ENCODE measurements at places on chromosomes 1 and 21.
A peak's percentile ranks its signal among the peaks of the same experiment; 100 is the strongest.

DNA sequence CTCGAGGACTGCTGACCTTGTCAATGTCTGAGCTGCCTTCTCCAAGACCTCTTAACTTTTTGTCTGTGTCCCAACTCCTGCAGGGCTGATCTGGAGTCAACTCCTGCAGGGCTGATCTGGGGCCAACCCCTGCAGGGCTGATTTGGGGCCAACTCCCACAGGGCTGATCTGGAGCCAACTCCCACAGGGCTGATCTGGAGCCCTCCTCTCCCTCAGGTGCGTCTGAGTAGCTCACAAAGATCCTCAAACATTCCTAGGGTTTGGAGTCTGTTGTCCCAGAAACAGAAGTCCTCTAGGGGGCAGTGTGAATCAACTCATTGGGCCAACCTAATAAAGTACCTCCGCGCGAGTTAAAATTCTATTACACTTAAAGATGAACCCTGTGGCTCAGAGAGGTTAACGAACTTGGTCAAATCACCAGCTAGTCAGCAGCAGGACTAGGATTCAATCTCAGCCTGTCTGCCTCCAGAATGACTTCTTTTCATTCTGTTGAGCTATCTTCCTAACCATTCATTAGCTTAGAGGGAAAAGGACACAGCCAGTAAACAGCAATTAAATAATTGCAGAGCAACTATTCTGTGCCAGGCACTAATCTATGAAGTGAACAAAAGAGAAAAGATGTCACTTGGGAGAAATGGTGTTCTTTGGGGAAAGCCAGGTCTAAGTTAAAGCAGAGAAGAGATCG lies 17.2 kb upstream of the RLF start:
- no peak for DNase-seq
- no peak overlapping the region for H3K4me3 ChIP-seq
- H3K27ac ChIP-seq = no peak overlapping the region
- H3K36me3 ChIP-seq = no peaks in the 10 kb centered on the region
- no peaks in the 10 kb centered on the region for H3K4me1 ChIP-seq

GRCh38 chr1:27496604-27497155 lies 6.7 kb upstream of the WASF2 start:
- DNase-seq = no peak
- no peak overlapping the region for H3K4me3 ChIP-seq
- H3K27ac ChIP-seq = no peak overlapping the region
- H3K36me3 ChIP-seq = no peaks in the 10 kb centered on the region

DNA sequence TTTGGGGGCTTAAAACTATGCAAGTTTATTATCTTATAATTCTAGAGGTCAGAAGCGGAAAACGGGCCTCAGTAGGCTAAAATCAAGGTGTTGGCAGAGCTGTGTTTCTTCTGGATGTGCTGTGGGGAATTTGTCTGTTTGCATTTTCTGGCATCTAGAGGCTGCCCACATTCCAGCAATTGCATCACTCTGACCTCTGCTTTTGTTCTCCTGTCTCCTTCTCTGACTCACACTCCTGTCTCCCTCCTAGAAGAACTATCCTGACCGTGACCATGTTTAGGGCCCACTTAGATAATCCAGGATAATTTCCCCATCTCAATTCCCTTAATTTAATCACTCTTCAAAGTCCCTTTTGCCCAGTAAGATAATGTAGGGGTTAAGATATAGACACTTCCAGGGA lies 127.4 kb upstream of the DEPDC1 start:
- H3K27me3 ChIP-seq = no peaks in the 10 kb centered on the region
- H3K4me3 ChIP-seq = no peak overlapping the region
- no peaks in the 10 kb centered on the region for H3K36me3 ChIP-seq
- H3K4me1 ChIP-seq = peaks cover 3% of the 10 kb centered on the region
- DNase-seq = no peak

- H3K4me1 ChIP-seq = no peaks in the 10 kb centered on the region
- no peaks in the 10 kb centered on the region for H3K27me3 ChIP-seq
- no peak overlapping the region for H3K4me3 ChIP-seq
- no peaks in the 10 kb centered on the region for H3K36me3 ChIP-seq
- H3K27ac ChIP-seq = no peak overlapping the region
These were observed 87.3 kb upstream of the SMYD2 start for GRCh38 chr1:214193691-214194090.

DNA sequence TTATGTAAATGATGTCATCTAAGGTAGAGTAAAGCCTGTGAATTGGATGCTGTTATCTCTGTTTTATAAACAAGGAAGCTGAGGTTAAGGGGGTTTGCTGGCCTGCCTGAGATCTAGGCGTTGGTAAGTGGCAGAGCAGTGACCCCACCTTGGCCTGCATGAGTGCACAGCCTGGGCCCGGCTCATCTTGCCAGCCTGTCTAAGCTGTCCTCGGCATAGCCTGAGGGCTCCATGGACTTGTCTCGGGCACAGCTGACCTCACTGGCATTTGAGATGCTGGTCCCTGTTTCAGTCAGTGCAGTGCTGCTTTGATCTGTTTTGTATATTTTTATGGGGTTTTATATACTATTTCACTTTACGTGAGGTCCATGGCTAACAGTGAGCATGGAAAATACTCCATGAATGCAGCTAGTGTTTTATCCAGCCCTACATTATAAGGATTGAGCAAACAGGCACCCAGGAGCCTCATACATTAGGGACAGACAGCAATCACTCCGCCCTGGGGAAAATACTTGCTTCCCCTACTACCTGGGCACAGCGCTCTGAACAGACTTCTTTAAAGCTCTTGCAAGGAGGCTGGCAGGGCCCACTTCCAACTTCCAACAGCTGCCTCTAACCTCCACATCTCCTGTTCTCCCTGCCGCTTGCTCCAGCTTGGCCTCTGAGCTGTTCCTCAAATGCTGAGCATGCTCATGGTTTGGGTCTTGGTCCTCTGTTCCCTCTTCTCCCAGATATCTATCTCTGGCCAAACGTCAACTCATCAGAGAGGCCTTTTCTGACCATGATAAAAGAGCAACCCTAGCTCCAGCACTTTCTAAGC lies 150.6 kb upstream of the HMGB4 start:
- H3K27ac ChIP-seq = no peak overlapping the region
- H3K27me3 ChIP-seq = peaks cover 5% of the 10 kb centered on the region
- no peaks in the 10 kb centered on the region for H3K36me3 ChIP-seq
- H3K4me1 ChIP-seq = no peaks in the 10 kb centered on the region
- H3K4me3 ChIP-seq = no peak overlapping the region

GRCh38 chr1:199410462-199410861 lies 617.0 kb upstream of the NR5A2 start:
- no peak for DNase-seq
- H3K4me1 ChIP-seq = no peaks in the 10 kb centered on the region

- H3K27me3 ChIP-seq = no peaks in the 10 kb centered on the region
- H3K27ac ChIP-seq = peak overlapping the region; percentile 53
- no peak overlapping the region for H3K4me3 ChIP-seq
- peaks cover 23% of the 10 kb centered on the region for H3K4me1 ChIP-seq
- DNase-seq = no peak
These were observed 666.2 kb upstream of the CAMK1G start for GRCh38 chr1:208917281-208917680.

- no peaks in the 10 kb centered on the region for H3K4me1 ChIP-seq
- H3K4me3 ChIP-seq = no peak overlapping the region
- H3K27me3 ChIP-seq = no peaks in the 10 kb centered on the region
- no peak for DNase-seq
- H3K27ac ChIP-seq = no peak overlapping the region
These were observed 29.4 kb downstream of the HMGB4 start for GRCh38 chr1:33893147-33893830.

DNA sequence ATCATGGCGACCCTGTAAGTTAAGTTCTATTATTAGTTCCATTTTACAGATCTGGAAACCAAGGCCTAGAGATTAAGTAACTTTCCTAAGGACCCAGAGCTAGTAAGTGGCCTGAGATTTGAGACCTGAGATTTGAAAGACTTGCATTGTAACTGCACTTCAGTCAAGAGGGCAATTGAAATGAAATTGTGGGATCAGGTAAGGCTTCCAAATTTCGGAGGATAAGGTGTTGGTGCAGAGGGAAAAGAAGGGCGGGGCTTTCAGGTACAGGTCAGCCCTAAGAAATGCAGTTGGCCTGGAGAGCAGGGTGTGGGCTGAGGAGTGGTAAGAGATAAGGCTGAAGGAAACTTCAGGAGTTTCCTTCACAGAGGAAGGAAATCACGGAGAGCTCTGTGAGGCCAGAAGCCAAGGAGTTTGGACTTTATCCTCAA lies 51.1 kb downstream of the SLC16A1 start:
- H3K4me3 ChIP-seq = no peak overlapping the region
- peak; percentile 72 for DNase-seq
- peak overlapping the region; percentile 94 for H3K27ac ChIP-seq
- no peaks in the 10 kb centered on the region for H3K27me3 ChIP-seq
- peaks cover 39% of the 10 kb centered on the region for H3K4me1 ChIP-seq

DNA sequence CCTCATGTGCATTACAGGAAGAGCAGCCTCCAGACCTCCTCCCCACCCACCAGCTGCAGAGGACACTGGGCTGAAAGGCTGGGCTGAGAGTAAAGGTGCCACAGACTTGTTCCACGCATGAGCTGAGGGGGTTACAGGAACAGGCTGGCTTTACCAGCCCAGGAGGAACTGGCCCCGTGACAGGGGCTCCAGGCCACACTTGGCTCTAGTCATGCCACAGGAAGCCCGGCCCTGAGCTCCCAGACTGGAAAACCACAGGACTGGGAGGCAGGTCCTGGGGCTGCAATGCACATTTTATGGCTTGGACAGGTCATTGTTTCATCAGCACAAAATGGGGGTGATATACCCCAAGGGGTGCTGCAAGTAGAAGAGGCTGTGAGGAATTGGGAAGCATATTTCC lies 35.6 kb downstream of the GPA33 start:
- H3K27ac ChIP-seq = no peak overlapping the region
- H3K4me3 ChIP-seq = no peak overlapping the region
- H3K36me3 ChIP-seq = no peaks in the 10 kb centered on the region
- no peaks in the 10 kb centered on the region for H3K4me1 ChIP-seq
- H3K27me3 ChIP-seq = no peaks in the 10 kb centered on the region

DNA sequence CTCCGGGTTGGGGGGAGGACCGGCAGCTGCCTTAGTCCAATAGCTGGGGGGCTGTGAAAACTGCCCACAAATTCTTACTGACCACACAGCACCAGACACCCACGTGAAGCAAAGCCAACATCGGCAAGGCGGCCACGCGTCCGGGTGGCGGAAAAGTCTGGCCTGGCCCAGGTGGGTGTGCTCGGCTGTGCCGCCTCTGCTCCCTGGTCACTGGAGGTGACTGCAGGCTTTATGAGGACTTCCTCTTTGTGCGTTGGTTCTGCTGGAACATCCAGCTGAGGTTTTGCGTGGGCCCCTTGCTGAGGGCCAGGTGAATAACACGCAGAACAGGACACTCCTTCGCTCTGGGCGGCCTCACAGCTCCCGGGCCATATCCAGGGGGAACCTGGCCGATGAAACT lies 35.4 kb downstream of the FAAP20 start:
- no peaks in the 10 kb centered on the region for H3K27me3 ChIP-seq
- H3K36me3 ChIP-seq = peaks cover 31% of the 10 kb centered on the region
- no peaks in the 10 kb centered on the region for H3K4me1 ChIP-seq
- no peak overlapping the region for H3K27ac ChIP-seq
- no peak for DNase-seq
- no peak overlapping the region for H3K4me3 ChIP-seq

DNA sequence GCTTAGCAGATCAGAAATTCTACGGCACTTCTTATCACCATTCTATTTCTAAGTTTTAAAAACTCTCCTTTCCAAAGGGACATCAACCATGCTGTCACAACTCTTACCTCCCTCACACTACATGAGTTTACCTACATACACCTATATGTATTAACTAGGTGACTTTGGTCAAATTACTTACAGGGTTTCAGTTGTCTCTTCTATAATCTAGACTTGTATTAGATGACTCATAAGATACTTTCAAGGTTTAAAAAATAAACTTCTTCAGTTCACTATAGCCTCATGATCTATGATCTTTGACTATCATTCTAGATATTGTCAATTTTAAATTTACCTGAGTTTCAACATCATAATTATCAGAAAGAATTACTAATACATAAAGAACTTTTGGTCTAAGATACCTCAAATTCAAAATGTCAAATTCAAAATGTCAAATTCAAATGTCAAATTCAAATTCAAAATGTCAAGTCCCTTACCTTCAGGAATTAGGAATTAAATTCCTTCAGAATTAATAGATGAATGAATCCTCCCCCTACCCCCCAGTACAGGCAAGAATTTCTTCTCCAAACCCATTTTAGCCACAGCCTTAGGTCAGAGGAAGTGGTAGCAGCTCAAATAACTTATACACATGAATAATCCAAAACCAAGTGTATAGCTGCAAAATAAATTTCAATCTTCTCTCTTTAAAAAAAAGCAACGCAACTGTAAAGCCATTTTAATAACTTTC lies 31.1 kb downstream of the OTUD7B start:
- no peak overlapping the region for H3K4me3 ChIP-seq
- H3K27ac ChIP-seq = no peak overlapping the region
- H3K4me1 ChIP-seq = peaks cover 21% of the 10 kb centered on the region
- DNase-seq = no peak
- no peaks in the 10 kb centered on the region for H3K27me3 ChIP-seq

DNA sequence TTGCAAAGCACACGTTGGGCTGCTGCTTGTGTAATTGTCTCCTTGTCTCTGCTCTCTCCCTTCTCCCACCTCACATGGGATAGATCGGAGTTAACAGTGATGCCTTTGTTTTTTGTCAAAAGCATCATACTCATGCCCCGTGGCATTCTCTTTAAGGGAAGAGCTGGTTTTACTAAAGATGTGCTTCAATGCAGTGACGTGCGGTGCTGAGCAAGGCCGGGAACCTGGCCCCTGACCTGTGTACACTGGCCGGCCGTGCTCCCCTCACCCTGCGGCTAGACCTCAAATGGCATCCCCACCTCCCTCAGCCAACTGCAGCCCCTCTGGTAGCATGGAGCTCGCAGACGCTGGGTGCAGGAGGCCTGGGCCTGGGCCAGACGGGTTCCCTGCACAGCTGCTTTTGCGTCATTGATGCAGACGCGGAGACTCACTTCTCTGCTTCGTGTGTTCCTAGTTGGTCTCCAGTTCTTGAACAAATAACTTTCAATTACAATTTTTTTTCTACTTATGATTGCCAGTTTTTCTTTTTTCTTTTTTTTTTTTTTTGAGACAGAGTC lies 19.9 kb downstream of the AGPAT3 start:
- peak overlapping the region; percentile 18 for H3K27ac ChIP-seq
- no peak overlapping the region for H3K4me3 ChIP-seq
- peaks cover 7% of the 10 kb centered on the region for H3K4me1 ChIP-seq
- DNase-seq = peak; percentile 60
- 0 out of 2 replicates have a peak, but pooled peaks cover 3% of the 10 kb centered on the region for H3K36me3 ChIP-seq

- no peaks in the 10 kb centered on the region for H3K4me1 ChIP-seq
- H3K4me3 ChIP-seq = no peak overlapping the region
- peaks cover 4% of the 10 kb centered on the region for H3K36me3 ChIP-seq
- no peak overlapping the region for H3K27ac ChIP-seq
These were observed 56.0 kb downstream of the ITSN1 start for GRCh38 chr21:33698087-33698860.

GRCh38 chr1:9020305-9020704 lies 5.9 kb downstream of the SLC2A7 start:
- no peaks in the 10 kb centered on the region for H3K4me1 ChIP-seq
- H3K27ac ChIP-seq = no peak overlapping the region
- H3K36me3 ChIP-seq = no peaks in the 10 kb centered on the region

All from RWPE2 (cell line).